ENCODE measurements at places on chromosomes 6 and 20. TPM values are rescaled to one million over a fixed set of nuclear protein-coding genes. Genes with fewer than 3 reads are reported as not detected.

Gene OVOL2
- not detected for total RNA-seq

Gene CALHM4
- total RNA-seq = not detected

Gene CFB
- 142 TPM for total RNA-seq

Gene ACTL10
- 3.1 TPM for total RNA-seq

Gene LSM14B
- 38.7 TPM for total RNA-seq

Gene SNRPB2
- total RNA-seq = 25.6 TPM

Gene CD24
- 6.6 TPM for total RNA-seq

Gene C20orf144
- total RNA-seq = not detected

Gene PROCR
- total RNA-seq = 74.7 TPM

Gene CALHM5
- 14.0 TPM for total RNA-seq

Gene BPIFB2
- not detected for total RNA-seq

Gene REM1
- 4.3 TPM for total RNA-seq

Gene GTSF1L
- total RNA-seq = not detected

Gene GSTA2
- not detected for total RNA-seq

Gene TREM2
- total RNA-seq = 16.5 TPM

Gene PLN
- total RNA-seq = 382 TPM

Gene UST
- 24.2 TPM for total RNA-seq

Gene FERMT1
- 0.21 TPM for total RNA-seq

Gene BHLHE23
- total RNA-seq = not detected

Gene AIF1
- 39.6 TPM for total RNA-seq

Gene PNLDC1
- 0.54 TPM for total RNA-seq

Gene CDH26
- total RNA-seq = 2.3 TPM
